ENCODE measurements at places on chromosomes 13 and 19.

GRCh38 chr19:29384656-29385055, 141.1 kb upstream of the VSTM2B start:
- DNase-seq, result no peak

GRCh38 chr19:21587117-21587461, 81.7 kb downstream of the ZNF429 start:
- no peak for DNase-seq

DNA sequence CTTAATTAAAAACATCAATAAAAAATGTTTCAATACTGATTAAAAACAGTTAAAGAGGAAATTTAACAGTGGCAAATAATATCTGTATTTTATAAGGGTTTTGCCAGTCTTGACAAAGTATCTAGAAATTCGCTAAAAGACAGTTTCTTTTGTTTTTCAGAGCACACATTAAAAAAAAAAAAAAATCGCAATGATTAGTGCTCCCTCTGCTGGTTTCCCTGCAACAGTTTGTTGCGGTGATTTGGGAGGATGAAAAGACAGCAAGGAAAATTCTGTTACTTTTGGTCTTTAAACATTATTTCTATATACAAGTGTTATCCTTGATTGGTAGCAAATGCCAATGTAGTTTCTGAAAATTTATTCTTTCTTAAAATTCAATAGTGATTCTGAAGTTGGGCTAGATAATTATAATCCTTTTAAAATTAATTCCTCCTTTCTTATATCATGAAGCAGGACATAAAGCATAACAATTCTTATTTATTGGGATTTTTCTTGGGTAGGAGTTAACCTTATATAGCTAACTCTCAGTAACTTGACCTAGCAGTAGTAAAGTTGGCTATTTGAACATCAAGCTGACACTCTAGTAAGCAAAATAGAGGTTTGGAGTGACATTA, 23.1 kb upstream of the SPRY2 start:
- DNase-seq, result no peak

DNA sequence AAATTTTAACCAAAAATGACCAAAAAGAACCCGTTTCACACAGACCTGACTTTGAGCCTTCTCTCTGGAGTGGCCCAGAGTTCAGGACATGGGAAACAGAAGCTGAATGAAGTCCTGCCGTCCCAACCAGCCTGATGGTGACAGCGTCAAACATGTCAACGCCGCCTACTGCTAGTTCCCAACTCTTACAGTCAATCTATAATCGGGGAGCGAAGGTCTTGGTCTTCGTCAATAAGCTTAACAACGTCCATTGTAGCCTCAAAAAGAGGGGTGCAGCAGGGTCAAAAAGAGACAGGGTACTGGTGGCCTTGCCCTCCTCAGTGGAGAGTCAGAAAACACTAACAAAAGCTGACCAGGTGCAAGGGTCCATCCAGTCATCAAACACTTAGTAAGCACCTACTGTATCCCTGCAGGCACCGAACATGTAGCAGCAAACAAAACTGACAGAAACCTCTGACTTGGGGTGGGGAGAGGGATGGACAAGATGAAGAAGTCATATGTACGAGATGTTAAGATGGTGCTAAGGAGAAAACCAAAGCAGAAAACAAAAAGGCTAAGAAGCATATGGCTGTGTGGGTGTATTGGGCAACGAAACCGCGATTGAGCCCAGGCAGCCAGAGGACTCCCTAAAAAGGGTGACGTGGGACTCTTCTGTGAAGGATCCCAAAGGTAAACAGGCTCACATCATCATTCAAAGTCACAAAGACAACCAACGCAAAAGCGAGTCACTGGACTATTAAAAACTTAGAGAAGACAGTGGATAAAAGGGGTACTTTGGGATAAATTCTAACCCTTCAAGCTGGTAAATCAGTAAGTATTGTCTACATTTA, 12.0 kb downstream of the MLLT1 start:
- no peak for DNase-seq

DNA sequence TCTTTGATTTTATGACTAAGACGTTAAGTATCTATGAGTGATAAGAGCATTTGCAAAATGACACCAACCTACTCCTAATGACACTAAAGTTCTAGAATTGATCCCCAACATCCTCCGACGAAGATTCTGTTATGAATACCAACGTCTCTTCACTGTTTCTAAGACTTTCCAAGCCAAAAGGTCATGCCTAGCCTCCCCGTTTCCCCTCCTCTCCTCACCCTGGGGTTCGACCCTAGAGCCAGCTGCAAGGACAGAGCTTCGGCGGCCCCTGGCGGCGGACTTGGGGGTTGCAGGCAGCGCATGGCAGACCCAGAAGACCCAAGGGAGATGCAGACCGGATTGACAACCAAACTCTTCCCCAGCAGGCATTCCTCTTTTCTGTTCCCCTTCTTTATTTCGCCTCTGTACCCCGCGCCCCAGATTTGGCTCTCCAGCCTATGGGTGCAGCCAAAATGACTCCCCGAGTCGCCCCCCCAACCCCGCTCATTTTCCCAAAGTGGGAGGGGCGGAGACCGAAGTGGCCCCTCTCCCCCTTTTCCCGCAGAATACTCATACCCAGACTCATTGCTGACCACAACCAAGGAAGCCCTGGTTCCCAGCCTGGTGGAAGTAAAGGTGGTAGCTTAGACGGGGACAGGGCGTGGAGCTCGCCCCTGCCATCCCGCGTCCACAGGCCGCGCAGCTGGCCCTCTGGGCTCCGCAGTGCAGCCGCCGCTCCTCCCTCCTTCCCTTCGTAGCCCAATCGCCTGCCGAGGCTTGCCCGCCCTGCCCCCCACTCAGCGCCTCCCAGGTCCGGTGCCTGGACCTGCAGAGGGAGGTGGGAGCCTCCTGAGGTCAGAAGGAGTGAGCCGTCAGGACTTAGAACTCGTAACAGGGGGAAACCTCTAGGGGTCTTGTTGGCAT, 4.1 kb upstream of the EML2 start:
- no peak for DNase-seq

- DNase-seq, result no peak
These were observed 309.2 kb downstream of the LIG4 start for GRCh38 chr13:107906131-107906530.

GRCh38 chr19:32859591-32859990, 10.0 kb downstream of the SLC7A9 start:
- no peak for DNase-seq

DNA sequence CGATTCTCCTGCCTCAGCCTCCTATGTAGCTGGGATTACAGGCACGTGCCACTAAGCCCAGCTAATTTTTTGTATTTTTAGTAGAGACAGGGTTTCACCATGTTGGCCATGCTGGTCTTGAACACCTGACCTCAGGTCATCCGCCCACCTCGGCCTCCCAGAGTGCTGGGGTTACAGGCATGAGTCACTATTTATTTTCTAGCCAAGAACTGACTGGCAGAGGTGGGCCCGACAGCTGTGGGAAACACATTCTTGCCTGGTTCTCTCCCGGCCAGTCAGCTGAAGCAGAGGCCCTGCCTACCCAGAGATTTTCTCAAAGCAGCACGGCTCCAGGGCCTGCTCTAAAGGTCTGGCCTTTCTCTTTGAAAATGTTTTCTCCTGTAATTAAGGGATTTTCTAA, 108.0 kb downstream of the KCTD15 start:
- no peak for DNase-seq

GRCh38 chr13:51541037-51541436, 43.2 kb upstream of the WDFY2 start:
- DNase-seq, result no peak

- no peak for DNase-seq
These were observed 55.2 kb downstream of the SPATA13 start for GRCh38 chr13:24215732-24216131.

- no peak for DNase-seq
These were observed 112.3 kb downstream of the COL4A2 start for GRCh38 chr13:110419381-110419791.

GRCh38 chr13:33026489-33027152, 10.4 kb downstream of the KL start:
- DNase-seq, result no peak
